Umbilical cord (tissue), 2 donors: ENCODE measurements at places on chromosomes 7 and 10. TPM values are rescaled to one million over a fixed set of nuclear protein-coding genes. Genes with fewer than 3 reads are reported as not detected.

GRCh38 chr7:68224041-68224741, 1227.6 kb downstream of the TYW1 start:
- no peak for DNase-seq

GRCh38 chr7:78895393-78895792, 558.1 kb downstream of the MAGI2 start:
- no peak for DNase-seq

The PRR15 gene
- not detected for total RNA-seq

DNA sequence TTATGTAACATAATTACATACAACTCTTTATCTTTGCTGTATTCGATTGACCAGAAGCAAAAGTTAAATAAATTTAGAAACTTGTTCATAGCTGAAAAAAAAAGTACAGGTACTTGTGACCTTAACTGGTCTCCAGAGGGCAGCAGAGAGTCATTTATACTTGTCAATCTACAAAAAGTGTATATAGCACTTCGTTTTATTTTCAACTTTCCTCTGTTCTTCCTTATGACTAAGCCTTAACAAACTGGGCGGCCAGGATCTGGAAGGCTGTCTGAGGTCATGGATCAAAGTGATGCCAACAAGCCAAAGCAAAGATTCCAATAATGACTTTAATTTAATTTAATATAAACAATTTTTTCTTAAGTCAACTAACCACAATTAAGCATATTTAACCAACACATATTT, 29.8 kb downstream of the C10orf67 start:
- DNase-seq, result peak; percentile 87

The NME8 gene
- not detected for total RNA-seq

The CUEDC2 gene
- total RNA-seq, result 22.9 TPM

The PON1 gene
- total RNA-seq, result 0.24 TPM

DNA sequence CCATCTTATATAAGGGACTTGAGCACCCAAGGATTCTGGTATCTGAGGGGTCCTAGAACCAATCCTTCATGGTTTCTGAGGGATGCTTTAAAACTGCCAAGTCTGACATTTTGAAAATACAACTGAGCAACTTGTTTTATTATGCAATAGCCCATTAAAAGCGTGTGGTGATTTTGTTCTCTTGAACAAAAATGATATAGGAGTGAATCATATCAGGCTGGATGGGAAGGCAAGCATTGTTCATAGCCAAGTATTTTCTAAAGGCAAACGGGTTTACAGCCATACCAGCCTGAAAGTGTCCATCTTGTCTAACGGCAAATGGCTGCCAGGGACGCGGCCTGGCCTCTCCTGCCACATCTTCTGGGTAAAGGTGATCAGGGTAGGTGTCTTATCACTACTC, 23.4 kb downstream of the RPP38 start:
- no peak for DNase-seq

GRCh38 chr7:88132725-88133124, 87.1 kb downstream of the SRI start:
- no peak for DNase-seq

- peak; percentile 25 for DNase-seq
Observed at GRCh38 chr10:131575877-131576276, 264.4 kb upstream of the TCERG1L start.

- DNase-seq, result no peak
Observed at GRCh38 chr7:18290223-18290622, 205.3 kb upstream of the HDAC9 start.
